Stimulated activated CD4-positive, alpha-beta T cell treated with anti-CD3 and anti-CD28 coated beads, Interleukin-1b, Interleukin-23, amount 100 ng/mL, for 1 hour (primary cell): ENCODE measurements at places on chromosomes 16 and 17.

- DNase-seq = no peak
Measured at GRCh38 chr17:10217916-10218315, 19.5 kb upstream of the GAS7 start.

- no peak for DNase-seq
Measured at GRCh38 chr16:83925095-83925905, 26.4 kb downstream of the MLYCD start.

DNA sequence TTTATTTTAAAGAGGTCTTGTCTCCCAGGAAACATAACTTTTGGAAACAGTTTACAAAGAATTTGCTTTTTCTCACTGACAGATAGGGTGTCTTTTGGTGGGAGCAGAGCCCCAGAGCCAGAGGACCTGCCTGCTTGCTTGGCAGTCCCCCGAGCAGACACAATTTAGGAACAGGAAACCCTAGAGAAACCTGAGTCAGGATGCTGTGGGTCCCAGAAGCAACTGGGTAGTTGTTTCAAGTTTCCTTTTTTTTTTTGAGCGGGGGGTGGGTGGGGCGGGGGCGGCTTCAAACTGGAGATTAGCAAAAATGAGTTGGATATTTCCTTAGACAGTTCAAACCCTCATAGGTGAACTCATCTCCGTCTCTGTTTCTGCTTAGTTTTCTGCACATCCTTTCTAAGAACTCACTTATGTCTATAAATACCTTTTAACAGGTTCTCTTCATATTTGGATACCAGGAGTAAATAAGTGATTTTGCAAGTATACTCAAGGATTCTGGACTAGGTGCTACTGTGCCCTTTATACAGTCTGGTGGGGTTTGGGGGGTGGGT is 135.1 kb downstream of the PRKCA start:
- no peak for DNase-seq

DNA sequence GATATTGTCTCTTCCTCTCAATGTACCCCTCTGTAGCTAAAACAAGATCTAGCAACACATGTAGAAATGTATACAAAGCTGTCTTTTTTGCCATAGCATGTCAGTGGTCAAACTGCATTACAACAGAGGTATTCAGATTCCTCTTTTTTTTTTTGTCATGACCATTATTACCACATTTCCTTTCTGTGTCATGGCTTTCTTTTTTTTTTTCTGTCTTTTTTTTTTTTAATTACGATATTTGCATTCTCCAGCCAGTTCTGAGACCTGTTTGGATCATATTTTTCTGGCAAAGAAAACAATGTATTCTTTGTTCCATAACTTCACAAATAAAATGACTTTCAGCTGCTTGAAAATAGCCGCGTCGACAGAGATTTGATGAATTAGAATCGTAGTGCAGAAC is 27.4 kb upstream of the CAPNS2 start:
- DNase-seq = no peak

- DNase-seq = no peak
Measured at GRCh38 chr17:3796110-3796821, 4.7 kb downstream of the ITGAE start.

DNA sequence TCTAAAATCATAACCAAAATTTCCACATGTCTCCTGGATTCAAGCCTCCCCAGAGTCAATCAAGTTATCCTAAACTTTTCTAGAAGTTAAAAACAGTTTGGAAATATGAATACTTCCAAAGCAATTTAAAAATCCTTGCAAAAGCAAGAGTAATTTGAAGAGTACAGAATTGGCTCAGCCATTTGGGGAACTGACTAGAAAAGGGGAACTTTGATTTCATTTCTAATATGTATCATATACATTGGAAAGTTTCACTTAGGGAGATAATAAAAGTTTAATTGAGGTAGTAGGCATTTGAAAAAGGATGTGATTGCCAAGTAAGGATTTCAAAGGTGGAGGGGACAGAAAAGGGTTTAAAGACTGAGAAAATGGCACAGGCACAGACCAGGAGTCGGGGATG is 9.0 kb upstream of the SLFN12L start:
- no peak for DNase-seq

DNA sequence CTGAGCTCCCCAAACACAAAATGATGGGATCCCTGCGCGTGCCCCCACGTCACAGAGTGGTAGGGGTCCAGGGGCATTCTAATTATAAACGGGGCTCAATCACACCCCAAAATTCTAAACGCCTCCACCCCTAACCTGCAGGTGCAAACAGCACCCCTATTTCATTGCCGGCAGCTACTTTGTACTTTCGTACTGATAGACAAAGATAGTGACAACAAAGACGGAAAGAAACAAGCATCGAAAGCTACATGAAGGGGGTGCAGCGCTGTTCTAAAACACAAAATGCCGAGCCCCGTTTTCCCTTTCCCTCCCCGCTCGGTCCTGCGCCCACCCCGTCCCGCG is 13.9 kb downstream of the MIS12 start:
- DNase-seq = no peak

GRCh38 chr16:56125922-56126321 is 65.4 kb upstream of the GNAO1 start:
- DNase-seq = no peak

- no peak for DNase-seq
Measured at GRCh38 chr16:75472908-75473877, 8.7 kb upstream of the TMEM170A start.

DNA sequence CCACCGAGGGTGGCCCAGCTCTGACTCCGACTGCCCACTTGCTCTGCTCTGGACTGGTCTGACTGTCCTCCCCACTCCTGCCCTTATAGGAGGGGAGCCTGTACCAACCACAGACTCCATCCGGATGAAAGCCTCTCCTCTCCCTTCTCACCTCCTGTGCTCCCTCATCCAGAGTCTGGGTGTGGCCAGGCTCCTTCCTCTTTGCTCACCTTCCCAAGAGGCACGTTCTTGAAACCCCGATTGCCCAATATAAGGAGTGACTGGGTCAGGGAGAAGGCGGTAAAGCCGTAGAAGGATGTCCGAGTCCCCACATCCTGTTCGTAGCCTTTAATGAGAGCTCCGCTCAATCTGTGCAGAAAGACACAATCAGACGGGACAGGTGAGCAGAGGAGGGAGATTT is 17.1 kb downstream of the ST6GALNAC1 start:
- DNase-seq = no peak

DNA sequence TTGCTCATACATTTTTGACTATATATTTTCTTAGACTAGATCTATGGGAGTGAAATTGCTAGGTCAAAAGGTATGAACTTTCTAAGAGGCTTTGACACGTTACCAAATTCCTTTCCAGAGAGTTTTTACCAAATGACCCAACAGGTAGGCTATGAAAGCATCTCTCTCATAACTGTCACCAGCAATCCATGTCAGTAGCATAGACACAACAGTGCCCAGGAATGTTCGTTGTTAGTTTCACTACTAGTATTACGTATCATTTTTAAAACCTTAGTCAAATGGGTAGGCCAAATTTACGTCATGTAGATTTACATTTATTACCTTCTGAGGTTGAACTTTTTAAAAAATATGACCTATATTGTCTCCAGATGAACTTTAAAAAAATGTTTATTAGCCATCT is 66.8 kb downstream of the MARCHF10 start:
- DNase-seq = no peak

GRCh38 chr17:55341432-55341831 is 76.7 kb downstream of the HLF start:
- no peak for DNase-seq

GRCh38 chr17:82440991-82441627 is 9.4 kb downstream of the CYBC1 start:
- no peak for DNase-seq

DNA sequence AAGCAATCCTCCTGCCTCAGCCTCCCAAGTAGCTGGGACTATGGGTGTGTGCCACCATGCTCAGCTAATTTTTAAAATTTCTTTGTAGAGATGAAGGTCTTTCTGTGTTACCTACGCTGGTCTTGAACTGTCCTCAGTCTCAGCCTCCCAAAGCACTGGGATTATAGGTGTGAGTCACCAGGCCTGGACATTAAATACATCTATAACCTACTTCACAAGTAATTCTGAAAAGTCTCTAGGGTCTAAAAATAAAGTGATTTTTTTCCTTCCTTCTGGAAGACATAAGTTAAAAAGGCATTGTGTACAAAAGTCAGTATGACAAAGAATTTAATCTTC is 118.3 kb downstream of the PARN start:
- no peak for DNase-seq

DNA sequence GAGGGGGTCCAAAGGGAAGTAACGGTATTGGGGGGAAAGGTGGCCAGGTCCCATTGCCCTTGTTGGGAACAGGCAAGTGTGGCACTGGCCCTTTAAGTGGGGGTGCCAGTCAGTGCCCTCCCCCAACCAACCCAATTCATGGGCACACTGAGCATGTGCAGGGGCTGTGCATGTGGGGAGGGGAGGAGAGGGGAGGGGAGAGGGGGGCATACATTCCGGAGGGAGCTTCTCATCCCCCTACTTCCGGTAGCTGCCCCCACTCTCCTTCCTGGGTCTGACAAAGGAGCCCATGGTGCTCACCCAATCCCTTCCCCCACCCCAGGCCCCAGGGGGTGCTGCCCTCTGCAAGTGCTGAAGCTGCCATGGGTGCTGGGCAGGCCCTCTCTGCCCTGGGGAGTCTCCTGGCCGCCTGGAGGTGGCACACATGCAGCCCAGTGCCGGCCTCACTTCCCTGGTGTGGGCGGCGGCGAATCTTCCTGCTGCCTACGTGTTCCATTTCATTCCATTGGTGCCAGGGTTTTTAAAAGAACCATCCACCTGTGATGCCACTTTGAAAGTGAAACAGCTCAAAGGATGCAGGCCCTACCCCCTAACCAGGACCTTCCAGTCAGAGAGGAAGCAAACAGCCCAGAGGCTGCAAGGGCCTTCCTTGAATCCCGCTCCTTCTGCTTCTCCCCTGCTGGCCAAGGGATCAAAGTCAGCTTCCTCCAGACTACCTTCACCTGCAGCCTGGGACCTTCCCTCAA is 11.0 kb downstream of the HEXIM2 start:
- DNase-seq = peak; percentile 21

- no peak for DNase-seq
Measured at GRCh38 chr17:4503283-4504025, 4.8 kb downstream of the SPNS2 start.

DNA sequence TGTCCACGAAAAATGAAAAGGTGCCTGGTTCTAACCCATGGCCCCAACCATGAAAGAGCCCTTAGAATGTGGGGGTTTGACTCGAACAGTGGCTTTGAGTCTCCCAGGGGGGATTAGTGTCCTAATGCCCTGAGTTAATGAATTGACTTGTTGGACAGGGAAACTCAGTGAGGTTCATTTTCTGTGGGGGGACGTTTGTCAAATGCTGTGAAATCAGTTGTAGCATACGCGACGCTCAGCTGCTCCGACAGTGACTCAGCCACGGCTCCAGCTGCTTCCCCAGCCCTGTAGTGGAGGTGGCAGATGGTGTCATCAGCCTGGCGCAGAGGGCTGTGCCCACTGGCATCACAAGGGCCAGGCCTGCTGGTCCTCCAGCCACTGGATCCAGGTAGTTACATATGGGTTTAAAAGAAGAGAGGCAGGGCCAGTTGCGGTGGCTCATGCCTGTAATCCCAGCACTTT is 3.9 kb upstream of the TMEM235 start:
- DNase-seq = no peak

DNA sequence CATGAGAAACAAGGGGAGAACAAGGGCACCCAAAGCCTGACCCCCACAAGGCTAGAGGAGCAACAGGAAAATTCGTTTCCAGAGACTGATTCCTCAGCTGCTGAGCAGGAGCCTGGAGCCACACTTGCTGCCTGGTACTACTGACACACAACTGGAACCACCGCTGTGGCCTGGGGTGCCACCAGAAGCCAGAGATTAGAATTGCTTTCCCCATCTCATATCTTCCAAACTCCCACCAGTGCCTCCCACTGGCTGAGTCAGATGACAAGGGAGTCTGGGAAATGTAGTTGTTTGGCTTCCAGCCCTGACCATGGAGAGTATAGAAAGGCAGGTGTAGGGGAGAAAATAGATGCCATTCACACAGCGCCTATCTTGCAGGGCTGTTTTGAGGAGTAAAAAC is 4.1 kb upstream of the TMEM11 start:
- no peak for DNase-seq

GRCh38 chr17:48144976-48145798 is 37.6 kb downstream of the SNX11 start:
- DNase-seq = no peak

GRCh38 chr16:77822661-77823060 is 34.3 kb downstream of the VAT1L start:
- DNase-seq = no peak

DNA sequence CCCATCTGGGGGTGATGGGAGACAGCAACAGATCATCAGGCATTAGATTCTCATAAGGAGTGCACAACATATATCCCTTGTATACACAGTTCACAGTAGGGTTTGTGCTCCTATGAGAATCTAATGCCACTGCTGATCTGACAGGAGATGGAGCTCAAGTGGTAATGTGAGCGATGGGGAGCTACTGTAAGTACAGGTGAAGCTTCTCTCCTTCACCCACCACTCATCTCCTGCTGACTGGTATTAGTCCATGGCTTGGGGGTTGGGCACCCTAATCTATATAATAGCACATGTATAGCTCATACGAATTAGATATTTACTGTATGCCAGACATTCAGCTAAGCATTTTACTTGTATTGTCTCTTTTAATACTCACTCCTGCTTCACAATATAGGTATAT is 101.7 kb downstream of the MAP2K6 start:
- DNase-seq = no peak

GRCh38 chr17:12599186-12599920 is 66.3 kb upstream of the MYOCD start:
- DNase-seq = no peak

DNA sequence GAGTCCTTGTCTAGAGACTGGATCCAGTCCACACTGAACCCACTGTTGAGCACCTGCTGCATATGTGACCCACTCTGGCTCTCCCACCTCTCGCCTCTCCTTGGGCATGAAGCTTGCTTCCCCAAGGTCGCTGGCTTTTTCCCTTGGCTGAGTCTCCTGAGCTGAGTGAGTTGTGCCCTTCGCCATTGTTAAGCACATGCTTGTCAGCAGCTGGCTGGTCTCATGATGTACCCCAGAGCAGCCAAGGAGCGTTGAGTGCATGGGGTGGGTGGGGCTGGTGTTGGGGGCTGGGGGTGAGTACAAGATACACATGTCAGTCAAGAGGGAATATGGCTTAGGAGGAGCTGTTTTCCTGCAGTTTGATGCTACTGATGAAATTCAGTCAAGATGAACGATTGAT is 165.6 kb downstream of the SNX29 start:
- DNase-seq = no peak

DNA sequence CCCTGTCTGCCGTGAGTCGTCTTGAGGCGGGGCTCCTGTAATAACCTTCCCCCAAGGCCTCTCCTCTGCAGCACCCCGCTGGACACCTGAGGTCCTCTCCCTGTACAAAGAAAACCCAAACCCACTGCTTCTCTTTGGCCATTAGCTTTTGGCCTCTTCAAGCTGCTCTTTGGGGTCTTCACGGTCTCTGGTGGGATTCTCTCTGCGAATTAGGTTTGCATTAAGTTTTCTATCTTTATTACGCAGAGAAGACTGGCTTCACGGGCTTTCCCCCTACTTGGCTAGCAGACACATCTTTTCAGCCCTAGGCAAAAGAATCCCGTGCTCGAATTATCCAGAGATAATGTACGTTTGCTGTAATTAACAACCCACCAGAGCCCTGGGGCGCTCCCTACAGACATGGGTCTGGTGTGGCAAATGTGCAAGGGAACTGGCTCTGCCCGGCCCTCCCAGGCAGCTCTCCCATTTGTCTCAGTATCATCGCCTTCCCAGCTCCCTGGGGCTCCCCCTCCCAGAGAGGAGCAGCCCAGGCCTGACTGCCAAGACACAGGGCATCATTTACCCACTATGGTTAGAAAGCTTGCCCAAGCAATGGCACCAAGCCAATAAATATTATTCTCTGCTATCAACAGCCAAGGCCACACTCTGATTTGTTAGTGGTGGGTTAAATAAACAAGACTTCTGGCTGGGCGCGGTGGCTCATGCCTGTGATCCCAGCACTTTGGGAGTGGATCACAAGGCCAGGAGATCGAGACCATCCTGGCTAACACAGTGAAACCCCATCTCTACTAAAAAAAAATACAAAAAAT is 24.7 kb upstream of the KLHDC4 start:
- no peak for DNase-seq
